GM03348 (cell line): ENCODE measurements at places on chromosomes 5 and 9.

DNA sequence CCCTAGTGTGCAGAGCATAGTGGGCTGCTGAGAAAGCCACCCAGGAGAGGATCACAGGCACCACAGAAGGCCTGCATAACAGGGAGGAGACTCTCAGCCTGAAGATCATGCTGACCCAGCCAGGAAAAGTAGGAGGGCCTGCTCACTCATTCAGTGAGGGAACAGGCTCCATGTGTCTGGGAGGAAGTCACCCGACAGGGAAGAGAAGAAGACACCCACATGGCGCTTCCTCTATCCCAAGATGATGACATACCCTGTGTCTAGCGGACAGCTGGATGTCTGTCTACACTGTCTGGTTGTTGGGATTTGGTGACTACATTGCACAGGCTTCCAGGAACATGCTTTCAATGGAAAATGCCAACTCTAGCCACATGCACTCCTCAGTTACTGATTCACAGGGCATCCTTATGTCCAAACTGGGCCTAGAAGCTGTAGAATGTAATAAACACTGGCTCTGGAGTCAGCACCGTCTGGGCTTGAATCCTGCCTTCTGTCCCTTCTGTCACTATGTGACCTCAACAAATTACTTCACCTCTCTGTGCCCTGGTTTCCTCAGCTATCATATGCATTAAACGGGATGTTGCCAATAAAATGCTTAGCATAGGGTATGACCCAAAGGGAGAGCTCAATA is 47.6 kb downstream of the KLHL3 start:
- DNase-seq, result peak; percentile 32

GRCh38 chr9:108996643-108997042 is 16.7 kb downstream of the CTNNAL1 start:
- no peak for DNase-seq

- DNase-seq, result no peak
These were observed 42.4 kb downstream of the EXD3 start for GRCh38 chr9:137380606-137381005.

DNA sequence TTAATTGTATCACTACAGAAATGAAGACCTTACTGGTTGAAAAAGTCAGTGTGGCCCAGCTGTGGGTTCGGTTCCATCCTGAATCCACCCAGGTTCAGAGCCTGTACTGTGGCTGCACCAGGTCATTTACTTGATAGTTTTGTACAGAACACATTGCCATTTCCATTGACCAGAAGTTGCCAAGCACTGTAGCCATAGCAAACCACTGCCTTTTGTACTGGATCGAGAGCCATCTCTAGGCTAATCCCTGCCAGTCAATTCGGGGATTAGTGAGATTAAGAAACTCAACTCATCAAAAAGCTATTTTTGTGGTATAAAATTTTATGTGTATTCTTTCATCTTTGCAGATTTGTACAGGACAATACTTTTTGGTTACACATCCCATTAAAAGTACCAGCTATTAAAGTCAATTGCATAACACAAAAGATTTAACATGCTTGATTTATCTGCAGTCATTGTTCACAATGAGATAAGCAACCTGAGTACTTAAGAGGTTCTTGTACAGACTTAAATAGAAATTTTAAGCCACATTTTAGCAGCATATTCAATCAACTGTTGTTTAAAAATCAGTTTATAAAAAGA is 108.5 kb upstream of the OTULINL start:
- DNase-seq, result no peak

DNA sequence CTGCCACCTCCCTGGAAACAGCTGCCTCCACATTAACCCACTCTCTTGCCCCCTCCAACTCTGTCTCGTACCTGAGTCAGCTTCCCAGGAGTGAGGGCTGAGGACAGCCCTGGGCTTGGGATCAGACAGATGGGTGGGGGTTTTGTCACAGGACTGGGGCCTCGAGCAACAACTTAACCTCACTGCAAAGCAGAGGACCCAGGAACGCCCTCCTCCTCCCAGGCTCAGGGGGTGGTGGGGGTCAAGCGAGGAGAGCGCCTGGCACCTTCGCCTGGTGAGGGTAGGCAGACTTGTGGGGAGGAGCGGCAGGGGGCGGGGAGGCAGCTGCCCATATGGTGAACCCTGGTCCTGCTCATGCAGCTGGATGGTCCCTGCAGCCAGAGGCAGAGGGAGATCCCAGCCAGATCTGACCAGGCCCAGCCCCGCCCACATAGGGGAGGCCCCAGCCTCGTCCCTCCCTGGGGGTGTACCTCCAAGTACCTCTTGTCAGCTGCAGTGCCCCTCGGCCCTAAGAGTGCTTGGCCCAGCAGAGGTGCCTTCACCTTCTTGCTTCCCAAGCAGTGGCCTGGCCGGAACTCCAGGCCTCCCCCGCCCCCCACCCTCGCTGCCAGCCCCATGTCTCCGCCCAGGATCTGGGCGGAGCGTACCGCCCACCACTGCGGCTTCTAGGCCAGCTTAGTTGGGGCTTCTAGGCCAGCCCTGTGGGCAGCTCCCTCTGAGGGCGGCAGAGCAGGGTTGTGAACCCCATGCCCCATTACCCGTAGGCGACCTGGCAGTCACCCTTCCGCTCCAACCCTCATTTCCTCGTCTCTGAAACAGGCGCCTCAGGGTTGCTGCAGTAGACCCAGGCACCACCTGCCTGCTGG is at the start of gene SARDH:
SARDH (minus strand) TSS at position 579 of the 866 bp plus-strand sequence. CDS start 4,179 bp downstream, outside the sequence.
- peak; percentile 89 for DNase-seq

GRCh38 chr9:99820685-99821395 is 845 bp upstream of the NR4A3 start:
- peak; percentile 62 for DNase-seq

DNA sequence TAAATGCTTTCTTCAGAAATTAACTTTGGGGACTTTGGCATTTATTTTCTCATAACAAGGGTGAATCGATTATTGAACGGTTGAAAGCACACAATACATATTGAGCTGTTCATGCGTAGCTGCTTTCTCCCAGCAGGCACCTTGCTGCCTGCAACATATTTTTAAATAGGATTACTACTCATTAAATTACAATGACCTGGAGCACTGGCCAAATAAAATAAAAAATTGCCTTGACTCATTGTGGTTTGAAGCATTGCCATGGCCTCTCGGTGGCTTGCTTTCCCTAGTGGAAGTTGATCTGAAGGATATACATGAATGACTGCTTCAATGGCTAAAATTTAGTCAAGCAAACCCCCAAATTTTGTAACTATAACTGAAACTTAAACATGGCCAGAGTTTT is 181.6 kb upstream of the NUDT12 start:
- DNase-seq, result peak; percentile 27

DNA sequence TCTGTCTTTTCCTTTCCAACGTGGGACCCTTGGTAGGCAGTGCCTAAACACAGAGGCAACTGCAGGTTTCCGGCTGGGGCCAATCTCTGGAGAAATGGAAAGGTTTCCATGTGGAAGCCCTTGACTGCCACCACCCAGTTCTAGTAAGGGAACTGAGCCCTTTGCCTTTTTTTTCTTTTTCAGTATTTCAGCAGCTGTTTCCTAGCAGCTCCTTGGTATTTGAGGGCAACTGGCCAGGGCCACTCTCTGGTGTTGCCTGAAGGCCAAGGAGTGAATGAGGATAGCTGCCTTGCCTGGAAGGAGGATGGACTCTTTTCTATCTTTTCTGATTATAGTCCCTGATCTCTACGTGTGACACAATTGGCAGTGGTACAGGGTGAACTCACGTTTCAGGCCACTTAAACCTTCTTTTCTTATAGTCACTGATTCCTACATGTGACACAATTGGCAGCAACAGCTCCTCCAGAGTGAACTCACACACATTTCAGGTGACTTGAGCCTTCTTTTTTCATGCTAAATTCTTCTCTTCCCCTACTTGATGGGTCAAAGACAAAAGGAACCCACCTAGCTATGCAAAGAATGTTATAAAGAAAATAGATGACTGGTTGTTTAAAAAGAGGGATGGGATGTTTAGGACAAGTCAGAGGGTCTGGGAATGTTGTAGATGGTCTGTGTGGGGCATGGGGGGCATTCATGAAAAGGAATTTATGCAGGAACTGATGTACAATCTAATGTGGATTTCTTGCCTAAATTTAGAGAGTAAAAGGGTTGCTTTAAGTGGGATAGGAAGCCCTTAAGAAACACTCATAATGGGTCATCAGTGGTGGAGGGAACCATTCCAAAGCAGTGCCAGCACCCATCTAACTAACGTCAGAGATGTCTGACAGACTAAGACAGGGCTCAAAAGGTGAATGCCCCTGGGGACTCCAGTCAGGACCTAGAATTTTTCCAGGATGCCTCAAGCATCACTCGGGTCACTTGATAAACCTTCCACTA is 190.1 kb downstream of the TMEM232 start:
- DNase-seq, result peak; percentile 33

DNA sequence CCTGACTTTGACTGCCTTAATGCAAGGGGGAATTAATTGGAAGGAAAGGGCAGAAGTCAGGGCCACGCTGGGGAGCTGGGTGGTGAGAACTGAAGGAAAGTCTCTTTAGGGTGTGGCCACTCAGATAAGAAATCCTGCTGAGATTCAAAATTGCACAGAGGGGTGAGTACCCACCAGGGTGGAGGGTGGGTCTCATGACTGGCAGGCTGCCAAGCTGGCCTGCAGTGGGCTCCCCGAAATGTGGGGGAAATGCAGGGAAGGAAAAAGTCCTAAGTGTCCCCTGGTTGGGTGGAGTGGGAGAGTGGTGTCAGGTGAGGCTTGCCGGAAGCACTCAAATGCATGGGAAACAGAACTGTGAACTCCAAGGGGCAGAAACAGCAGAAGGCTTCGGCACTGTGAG is 24.1 kb downstream of the TSPAN17 start:
- no peak for DNase-seq

DNA sequence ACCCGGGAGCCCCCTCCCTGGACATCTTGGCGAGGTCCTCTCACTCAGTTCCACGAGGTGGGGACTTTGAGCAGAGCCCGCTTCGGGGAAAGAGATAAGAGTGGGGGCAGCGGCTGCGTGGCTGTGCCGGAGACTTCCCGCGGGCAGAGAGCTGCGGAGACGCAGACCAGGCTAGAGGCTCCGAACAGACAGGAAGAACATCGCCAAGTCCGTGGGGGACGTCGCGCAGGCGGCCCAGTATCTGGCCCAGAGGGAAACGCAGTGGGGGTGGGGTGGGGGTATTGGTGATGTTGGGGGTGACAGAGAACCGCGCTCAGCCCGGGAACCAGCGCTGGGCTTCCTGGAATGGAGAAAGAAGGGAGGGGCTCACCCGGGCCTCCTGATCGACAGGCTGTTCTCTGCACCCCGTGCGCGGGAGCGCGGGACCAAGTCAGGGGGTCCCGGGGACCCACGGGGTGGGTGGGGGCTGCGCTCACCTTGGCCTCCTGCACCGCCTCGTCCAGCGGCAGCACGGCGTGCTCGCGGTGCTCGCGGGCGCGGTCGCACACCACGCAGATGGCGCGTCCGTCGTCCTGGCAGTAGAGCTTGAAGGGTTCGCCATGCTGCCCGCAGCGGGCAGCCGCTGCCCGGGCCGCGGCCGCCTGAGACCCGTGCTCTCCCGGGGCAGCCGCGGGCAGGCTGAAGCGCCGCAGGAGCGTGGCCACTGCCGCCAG is 727 bp downstream of the TRIM7 start:
- DNase-seq, result no peak

- DNase-seq, result no peak
These were observed 227.6 kb upstream of the ANKRD55 start for GRCh38 chr5:56460681-56461191.

- DNase-seq, result no peak
These were observed 179.1 kb downstream of the AOPEP start for GRCh38 chr9:94905606-94906005.

- DNase-seq, result no peak
These were observed 6.5 kb downstream of the AMACR start for GRCh38 chr5:34001241-34001841.

- DNase-seq, result no peak
These were observed 402.8 kb downstream of the CDK5RAP2 start for GRCh38 chr9:120177121-120177520.

DNA sequence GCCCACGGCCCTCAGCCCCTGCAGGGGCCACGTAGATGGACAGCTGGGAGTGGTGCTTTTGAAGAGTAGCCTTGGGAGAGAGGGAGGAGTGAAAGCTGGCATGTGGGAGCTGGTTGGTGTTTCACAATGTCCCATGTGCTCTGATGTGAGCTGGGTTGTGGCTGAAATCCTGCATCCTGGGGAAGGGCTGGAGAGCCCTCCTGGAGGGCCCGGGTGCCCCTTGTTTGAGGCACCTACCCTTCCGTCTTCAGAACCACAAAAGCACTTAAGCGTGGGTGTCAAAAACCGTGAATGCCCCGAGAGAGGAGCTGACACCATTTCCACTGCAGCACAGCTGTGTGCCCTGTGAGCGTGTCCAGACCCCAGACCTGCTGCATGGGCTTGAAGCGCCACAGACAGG is 199.1 kb upstream of the ZNF618 start:
- peak; percentile 35 for DNase-seq

- DNase-seq, result no peak
These were observed 17.1 kb downstream of the BTNL3 start for GRCh38 chr5:181005791-181006190.

DNA sequence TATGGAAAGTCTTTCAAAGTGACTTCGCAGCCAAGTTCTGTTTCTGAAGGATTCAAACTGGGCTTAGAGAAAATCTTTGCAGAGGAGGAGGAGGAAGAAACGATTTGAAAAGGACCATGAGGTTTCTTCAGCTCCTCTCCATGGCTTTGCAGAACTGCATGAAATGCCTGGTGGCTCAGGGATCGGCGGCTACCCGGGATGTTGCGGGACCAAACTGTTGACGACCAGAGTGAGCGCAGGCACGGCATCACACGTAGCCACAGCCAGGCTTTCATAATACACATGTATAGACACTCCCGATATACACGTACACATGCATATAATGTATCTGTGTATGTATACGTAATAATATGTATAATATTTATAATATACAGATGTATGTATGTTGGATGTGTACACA is 180.0 kb downstream of the PAX5 start:
- no peak for DNase-seq

DNA sequence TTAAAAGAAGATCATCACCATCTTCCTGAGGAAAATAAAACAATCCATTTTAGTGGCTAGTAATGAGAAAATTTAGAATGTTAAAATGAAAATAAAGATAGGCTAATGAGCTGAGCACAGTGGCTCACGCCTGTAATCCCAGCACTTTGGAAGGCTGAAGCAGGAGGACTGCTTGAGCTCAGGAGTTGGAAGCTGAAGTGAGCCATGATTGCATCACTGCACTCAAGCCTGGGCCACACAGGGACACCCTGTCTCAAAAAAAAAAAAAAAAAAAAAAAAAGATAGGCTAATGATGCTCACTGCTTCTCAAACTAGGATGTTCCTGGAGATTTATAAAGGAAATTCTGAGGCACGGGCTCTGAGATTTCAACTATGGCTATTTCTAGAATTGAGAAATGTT is 50.3 kb downstream of the CPLANE1 start:
- no peak for DNase-seq

GRCh38 chr5:151902215-151902614 is 22.4 kb downstream of the GLRA1 start:
- DNase-seq, result no peak

DNA sequence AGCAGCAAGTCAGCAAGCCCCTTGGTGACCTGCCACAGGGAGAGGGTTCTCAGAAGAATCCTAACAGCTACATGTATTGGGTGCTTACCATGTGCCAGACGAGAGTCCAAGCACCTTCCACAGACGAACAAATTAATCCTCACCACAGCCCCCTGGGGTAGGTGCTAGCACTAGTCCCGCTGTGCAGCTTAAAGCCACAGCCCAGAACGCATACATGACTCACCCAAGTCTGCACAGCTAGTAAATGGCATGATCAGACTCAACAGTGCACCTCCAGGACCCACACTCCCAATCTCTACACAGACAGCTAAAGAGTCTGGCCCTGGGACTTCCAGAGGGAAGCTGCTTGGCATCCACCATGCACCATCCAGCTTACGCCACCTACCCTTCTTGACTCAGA is 111.5 kb downstream of the PAX5 start:
- no peak for DNase-seq
